ENCODE measurements at places on chromosomes 3 and 15.

DNA sequence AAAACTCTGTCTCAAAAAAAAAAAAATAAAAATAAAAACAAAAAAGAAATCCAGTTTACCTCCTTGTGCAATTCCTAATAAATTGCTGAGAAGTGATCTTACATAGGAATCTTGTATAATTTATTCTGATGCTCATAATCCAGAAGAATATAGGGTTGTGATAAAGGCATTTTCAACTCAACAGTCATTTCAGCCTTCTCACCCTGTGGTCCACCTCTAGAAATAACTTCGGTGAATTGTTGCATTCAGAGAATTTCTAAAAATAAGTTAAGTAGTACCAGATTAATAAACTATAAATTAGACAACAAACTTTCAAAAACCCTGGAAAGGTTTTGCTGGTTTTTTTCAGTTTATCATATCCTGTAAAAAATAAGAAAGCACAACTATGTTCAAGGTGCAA is 20.2 kb downstream of the RAF1 start:
- no peak for DNase-seq

DNA sequence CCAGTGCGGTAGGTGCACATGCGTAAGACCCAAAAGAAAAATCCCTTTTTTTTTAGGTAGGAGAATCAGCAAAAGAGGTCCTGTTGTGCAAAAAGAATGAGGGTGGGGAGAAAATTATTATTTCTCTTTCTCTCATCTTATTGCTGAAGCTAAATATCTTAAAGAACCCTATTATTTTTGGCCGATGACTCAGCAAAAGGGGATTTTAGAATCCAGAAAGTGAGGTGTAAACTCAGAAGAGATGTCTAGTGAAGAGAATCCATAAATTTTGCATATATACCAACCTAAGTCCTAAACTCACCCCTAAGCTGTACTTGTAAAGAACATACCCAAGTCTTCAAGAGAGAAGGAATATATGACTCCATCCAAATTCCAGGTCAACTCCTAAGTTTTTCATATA is 386.3 kb upstream of the ZNF717 start:
- DNase-seq: no peak

DNA sequence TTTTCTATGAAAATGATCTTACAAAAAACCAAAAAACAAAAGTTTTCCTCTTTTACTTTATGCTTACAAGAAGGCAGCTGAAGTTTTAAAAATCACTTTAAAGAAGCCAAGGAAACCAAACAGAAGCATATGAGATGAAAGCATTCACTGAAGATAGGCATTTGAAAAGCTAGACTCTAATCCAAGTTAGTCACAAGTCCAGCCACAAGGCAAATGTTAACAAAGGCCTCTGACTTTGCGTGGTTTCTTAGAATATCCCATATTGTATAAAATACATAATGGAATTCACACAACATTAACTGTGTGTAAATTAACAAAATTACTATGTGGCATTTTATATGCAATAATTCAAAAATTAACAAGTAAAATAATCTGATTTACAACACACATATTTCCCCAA is 17.7 kb downstream of the MRPL3 start:
- no peak for DNase-seq

DNA sequence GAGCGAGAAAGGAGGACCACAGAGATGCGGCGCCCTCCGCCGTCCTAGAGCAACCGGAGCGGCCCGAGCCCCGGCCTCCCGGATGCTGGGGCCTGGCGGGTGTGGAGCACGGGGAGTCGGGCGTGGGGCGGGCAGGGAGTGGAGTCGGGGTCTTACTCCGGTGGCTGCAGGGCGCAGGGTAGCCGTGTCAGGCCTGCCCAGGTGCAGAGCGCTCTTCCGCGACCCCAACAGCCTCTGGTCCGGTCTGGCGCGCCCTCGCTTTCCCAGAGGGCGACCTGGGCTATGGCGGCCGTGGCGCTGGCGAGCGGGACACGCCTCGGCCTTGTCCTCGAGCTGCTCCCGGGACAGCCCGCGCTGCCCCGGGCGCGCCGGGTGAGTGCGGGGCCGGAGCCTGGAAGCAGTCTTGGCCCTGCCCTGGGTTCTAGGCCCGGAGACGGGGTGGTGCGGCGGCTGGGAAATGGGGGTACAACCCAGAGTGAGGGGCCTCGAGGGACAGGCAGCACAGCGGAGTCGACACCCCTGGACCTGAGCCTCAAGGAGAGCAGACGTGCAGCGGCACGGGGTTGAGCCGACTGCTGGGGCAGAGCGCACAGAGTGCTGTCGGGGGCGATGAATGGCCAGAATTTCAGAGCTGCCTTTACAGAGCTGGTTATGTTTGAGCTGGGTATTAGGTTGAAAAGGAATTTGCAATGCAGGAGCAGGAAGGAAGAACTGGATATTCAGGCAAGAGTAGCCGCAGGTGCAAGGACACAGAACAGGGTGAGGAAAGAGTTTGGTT is at the start of gene ZNF662:
TSS of gene ZNF662 (plus strand) at position 73 of the 778 bp plus-strand sequence. CDS start 1,973 bp downstream, outside the sequence.
- no peak for DNase-seq

DNA sequence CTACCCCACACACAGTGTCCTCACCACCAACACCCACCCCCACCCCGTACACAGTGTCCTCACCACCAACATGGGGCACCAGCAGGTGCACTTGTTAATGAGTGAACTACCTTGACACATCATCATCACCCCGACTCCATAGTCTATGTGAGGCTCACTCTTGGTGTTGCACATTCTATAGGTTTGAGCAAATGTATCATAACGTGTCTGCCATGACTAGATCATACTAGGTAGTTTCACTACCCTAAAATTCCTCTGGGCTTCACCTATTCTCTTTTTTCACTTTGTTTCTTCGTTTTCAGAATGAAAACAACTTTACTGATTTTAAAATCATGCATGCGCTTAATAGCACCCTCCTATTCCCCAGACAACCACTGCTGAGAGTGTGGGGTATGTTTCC is 102.6 kb upstream of the SLC6A6 start:
- no peak for DNase-seq

- DNase-seq: no peak
Measured at GRCh38 chr3:57026944-57027343, 33.5 kb upstream of the SPATA12 start.

All from NCI-H187 (cell line).